ENCODE measurements at places on chromosomes 3 and 15. TPM values are rescaled to one million over a fixed set of nuclear protein-coding genes. Genes with fewer than 3 reads are reported as not detected.

The AHSG gene
- total RNA-seq, result not detected

The RASL12 gene
- total RNA-seq, result not detected

The SMARCC1 gene
- 57.0 TPM for total RNA-seq

The ZBTB38 gene
- total RNA-seq, result 74.2 TPM

The SPINT1 gene
- total RNA-seq, result 4.2 TPM

The ACP3 gene
- 18.1 TPM for total RNA-seq

The FBXW12 gene
- total RNA-seq, result not detected

The TRIM42 gene
- total RNA-seq, result not detected

The CSTA gene
- 90.5 TPM for total RNA-seq

The GPR149 gene
- total RNA-seq, result not detected

The TRH gene
- 0.10 TPM for total RNA-seq

The DNAJA4 gene
- 22.0 TPM for total RNA-seq
